ENCODE measurements at places on chromosomes 2 and 18. TPM values are rescaled to one million over a fixed set of nuclear protein-coding genes. Genes with fewer than 3 reads are reported as not detected.
A peak's percentile ranks its signal among the peaks of the same experiment; 100 is the strongest.

DNA sequence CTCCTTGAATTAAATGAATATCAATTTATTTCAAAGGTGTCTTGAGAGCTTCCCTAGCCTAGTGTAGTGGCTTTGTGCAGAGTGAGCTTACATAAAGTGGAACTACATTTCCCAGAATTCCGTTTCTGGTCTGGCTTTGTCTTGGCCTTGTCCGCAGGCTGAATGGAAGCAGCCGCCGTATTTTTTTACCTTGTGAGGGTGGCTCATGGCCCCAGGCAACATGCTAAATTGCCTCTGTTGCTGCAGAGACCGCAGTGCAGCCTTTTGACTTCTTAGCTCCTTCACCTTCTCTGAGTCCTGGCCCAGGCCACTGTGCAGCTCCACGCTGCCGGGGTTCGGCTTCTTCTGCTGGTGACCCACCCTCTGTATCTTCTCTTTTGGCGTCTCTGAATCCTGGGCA is 114.8 kb upstream of the SLC38A11 start:
- DNase-seq: no peak

DNA sequence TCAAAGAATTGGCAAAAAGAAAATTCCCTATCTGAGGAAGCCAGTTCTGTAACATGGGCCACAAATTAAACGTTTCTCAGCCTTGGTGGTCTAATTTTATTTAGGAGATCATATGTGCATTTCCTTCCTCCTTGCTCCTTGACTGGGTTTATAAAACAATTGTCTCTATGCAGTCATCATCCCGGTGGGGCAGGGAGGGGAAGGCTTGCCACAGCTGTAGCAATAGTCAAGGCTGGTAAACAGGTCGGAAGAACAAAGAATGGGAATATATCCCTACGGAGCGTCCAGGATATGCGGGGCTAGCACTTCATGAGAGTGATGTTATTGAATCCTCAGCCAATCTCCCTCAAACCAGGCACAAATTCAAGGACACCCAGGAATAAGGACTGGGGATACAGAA is 143.8 kb downstream of the RNF152 start:
- DNase-seq: no peak

GRCh38 chr2:239035361-239035814 is 187.5 kb downstream of the TWIST2 start:
- DNase-seq: no peak

- no peak for DNase-seq
Measured at GRCh38 chr2:134167015-134167414, 86.9 kb upstream of the MGAT5 start.

- no peak for DNase-seq
Measured at GRCh38 chr18:63293935-63294334, 25.6 kb downstream of the BCL2 start.

- peak; percentile 70 for DNase-seq
Measured at GRCh38 chr18:13382366-13382953, 163.9 kb downstream of the LDLRAD4 start.

GRCh38 chr2:196927376-196928225 is 1.1 kb upstream of the PGAP1 start:
- peak; percentile 28 for DNase-seq

DNA sequence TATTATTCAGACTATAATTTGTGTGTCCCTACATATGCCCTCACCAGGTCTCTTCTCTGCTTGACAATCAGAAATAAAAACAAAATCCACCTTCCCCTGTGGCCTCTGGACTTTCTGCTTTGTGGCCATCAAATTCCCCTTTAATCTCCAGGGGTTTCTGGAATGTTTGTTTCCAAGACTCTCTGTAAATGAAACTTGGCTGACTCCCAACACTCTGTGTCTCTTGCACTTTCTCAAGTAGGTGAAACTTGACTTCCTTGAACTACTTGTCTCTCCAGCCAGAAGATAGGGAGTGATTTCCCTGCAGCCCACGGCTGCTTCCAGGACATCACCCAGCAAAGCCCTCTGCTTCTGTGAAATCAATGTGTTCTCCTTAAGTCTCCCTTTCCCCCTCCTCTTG is 54.1 kb upstream of the AQP4 start:
- DNase-seq: peak; percentile 57

DNA sequence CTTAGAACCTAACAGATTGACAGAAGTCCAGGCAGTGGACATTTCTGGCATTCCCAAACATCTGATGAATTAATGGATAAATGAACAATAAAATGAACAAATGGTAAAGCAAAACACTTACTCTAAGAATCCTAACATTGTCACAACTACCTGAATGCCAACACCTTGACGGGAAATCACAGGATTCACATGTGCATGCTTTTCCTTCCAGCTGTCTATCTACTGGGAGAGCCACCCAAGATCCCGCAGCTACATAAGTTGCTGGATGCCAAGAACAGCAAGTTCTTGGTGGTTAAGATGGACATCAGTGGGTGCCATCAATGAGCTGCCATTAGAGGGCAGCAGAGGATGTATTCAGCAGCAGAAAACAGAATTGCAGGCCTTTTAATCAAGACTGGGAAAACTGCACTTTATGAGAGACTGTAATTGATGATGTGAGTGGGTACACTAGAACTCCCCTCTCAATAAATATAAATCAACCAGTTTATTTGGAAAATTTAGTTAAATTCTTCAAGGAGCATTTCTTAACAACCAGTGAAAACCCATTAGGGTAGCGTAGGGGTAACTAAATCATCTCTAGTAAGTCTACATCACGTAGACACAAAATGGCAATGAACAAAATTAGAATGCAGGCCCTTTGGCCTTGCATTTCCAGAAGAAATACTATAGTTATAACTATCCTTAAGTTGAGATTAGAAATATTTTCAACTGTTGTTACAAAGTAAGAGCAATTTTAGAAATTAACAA is 45.6 kb downstream of the SESTD1 start:
- DNase-seq: peak; percentile 73

SERPINB3 gene
- 0.12 TPM for polyA plus RNA-seq

YPEL5 gene
- 128 TPM for polyA plus RNA-seq

GPR148 gene
- polyA plus RNA-seq: not detected

All from left kidney (tissue), 8 donors.